ENCODE measurements at places on chromosomes 12 and 14.

- DNase-seq, result no peak
Measured at GRCh38 chr12:26114720-26115401, 10.0 kb downstream of the BHLHE41 start.

- DNase-seq, result no peak
Measured at GRCh38 chr12:41573445-41573844, 385.3 kb downstream of the PDZRN4 start.

- no peak for DNase-seq
Measured at GRCh38 chr12:75850721-75851462, 180.7 kb downstream of the PHLDA1 start.

- no peak for DNase-seq
Measured at GRCh38 chr14:51552768-51553404, 98.8 kb upstream of the FRMD6 start.

GRCh38 chr12:121190523-121191031 is 19.4 kb upstream of the P2RX4 start:
- DNase-seq, result no peak

GRCh38 chr14:104321088-104321801 is 182.9 kb downstream of the KIF26A start:
- DNase-seq, result no peak

DNA sequence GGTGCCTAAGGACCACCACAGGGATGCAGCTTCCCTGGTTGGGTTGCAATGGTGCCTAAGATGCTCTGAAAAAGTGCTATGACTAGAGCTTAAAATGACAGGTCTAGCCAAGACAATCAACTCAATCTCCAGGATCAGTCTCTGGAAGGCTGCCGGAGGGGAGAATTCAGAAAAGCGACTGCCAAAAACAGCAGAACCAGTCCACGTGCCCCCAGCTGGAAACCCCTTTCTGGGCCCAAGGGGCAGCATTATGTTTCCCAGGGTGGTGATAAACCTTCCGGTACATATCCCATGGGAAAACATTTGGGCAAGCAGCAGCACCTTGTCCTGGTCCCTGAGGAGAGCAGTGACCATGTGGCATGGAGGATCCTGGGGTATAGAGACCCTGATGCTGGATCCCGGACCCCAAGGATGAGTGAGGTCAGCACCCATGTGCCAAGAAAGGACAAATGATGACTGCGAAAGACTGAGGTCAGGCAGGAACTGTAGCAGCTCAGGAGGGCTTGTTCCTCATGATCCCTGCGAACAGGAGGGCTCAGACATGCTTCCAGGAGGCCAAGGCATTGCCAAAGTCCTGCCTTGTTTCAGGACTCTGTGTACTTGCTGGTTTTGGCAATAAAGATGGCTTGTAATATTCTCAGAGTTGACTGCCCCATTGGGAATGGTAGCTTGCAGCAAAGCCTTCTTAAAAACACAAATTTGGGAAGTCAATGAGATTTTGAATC is 49.9 kb upstream of the LTBP2 start:
- DNase-seq, result no peak

DNA sequence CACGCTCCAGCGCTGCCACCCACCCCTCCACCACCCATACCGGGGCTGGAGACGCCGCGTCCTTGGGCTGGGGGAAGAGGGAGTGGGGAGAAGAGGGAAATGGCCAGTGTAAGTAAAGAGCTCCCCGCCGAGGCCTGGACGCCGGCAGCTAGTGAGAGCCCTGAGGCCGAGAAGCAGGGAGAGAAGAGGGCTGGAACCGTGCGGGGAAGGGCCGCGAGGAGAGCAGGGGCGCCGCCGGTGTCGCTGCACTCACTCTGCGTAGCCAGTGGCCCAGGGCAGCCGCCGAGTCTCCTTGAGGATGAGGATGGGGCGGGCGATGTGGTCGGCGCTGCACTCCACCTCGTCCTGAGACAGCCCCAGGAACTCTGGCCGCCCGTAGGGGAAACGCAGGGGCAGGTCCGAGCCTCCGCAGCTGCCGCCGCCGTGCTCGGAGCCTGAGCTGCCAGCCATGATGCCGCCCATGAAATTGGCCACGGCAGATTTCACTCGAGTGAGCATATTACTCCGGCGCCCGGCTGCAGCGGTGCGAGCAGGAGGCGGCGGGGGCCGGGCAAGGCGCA is 631 bp downstream of the PPM1H start:
- DNase-seq, result no peak

DNA sequence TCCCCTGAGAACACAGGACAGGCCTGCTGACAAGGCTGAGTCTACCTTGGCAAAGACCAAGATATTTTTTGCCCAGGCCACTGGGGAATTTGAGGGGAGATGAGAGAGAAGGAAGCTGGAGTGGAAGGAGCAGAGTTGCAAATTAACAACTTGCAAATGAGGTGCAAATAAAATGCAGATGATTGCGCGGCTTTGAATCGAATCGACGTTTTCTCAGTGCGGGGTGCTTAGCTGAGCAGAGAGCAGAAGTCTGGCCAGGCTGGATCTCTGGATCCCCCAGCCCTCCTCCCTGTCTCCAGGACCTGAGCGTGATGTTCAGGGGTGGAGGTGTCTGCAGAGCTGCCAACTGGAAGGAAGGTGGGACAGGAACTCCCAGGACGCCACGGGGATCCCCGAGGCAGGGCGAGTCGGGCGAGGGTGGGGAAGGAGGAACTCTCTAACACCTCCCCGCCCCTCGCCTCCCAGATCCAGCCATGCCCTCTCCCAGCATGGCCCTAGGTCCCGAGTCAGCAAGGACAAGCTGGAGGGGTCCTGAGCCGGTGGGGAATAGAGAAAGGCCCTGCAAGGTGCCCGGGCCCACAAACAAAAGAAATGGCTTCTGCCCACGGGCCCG is 527 bp upstream of the CARMIL3 start:
- DNase-seq, result no peak

DNA sequence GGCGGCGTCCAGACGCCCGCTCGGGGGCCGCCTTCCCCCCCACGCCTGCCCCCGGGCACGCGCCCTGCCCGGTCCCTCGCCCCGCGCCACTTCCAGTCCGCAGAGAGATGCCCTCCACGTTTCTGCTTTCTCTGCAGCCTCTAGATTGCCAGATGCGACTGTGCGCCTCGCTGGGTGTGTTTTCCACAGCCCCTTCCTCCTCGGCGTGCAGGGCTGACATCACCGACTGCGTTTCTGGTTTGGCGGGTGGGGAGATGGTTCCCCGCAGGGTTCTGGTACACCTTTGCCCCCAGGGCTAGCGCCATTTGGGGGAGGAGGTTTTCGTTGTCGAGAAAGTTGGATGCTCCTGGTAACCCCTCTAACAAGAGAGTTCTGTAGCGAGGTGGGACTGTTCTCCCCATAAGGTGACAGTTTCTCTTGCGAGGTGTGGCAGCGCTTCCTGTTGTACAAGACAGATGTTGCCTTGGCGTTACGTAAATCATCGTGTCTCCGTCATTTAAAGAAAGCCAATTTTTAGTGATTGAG is 1.5 kb downstream of the CALM1 start:
- DNase-seq, result peak; percentile 55

- no peak for DNase-seq
Measured at GRCh38 chr12:103933237-103933636, 3.0 kb downstream of the HSP90B1 start.

GRCh38 chr14:90538716-90539495 is 142.1 kb downstream of the CALM1 start:
- DNase-seq, result no peak

GRCh38 chr14:71383510-71383909 is 476.3 kb downstream of the PCNX1 start:
- no peak for DNase-seq

DNA sequence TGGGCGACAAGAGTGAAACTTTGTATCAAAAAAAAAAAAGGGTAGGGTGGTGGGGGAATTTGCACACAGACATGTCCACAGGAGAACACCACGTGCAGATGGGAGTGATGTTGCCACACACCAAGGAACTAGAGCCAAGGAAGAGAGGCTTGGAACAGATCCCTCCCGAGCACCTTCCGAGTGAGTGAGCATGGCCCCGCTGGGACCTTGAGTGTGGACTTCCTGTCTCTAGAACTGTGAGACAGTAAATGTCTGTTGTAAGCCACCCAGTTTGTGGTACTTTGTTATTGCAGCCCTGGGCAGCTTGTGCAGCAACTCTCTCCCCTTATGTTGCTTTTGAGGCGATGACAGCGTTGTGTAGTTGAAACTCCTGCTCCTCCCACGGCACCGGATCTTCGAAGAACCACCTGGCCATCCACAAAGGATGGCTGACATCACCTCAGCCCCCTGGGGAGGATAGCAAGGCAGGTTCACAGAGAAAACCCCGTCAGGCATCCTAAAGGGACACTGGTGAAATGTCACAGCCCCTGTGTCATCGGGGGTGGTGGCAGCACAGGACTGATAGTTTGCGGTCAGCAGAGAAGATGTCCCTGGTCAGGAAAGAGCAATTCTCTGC is 54.7 kb upstream of the PLEKHG3 start:
- DNase-seq, result no peak

- no peak for DNase-seq
Measured at GRCh38 chr12:127750076-127750840, 516.7 kb upstream of the TMEM132C start.
